ENCODE measurements at places on chromosomes 12 and 14. TPM values are rescaled to one million over a fixed set of nuclear protein-coding genes. Genes with fewer than 3 reads are reported as not detected.

Gene SNW1
- 89.1 TPM for polyA plus RNA-seq

Gene OR6C2
- polyA plus RNA-seq = not detected

Gene GDF3
- polyA plus RNA-seq = not detected

Gene BLOC1S1
- polyA plus RNA-seq = 141 TPM

Gene TAS2R30
- 0.16 TPM for polyA plus RNA-seq

Gene SYNE3
- polyA plus RNA-seq = 2.2 TPM

Gene FOXN4
- 2.4 TPM for polyA plus RNA-seq

Gene CYP27B1
- 0.80 TPM for polyA plus RNA-seq

Gene ISCU
- polyA plus RNA-seq = 109 TPM

Gene PHC1
- polyA plus RNA-seq = 94.2 TPM

Gene FAM181A
- polyA plus RNA-seq = not detected

Gene GPR132
- polyA plus RNA-seq = 0.35 TPM

Gene SPX
- polyA plus RNA-seq = 16.6 TPM

Gene NUAK1
- polyA plus RNA-seq = 11.9 TPM

Gene HOXC10
- 58.4 TPM for polyA plus RNA-seq

Gene SOAT2
- polyA plus RNA-seq = 2.7 TPM

Gene NTS
- 6.7 TPM for polyA plus RNA-seq

Gene CFAP251
- 16.1 TPM for polyA plus RNA-seq

Gene FLVCR2
- 10.3 TPM for polyA plus RNA-seq

Gene IAPP
- not detected for polyA plus RNA-seq

Gene RERG
- 34.6 TPM for polyA plus RNA-seq

Gene ETFBKMT
- polyA plus RNA-seq = 4.4 TPM

Gene KIF26A
- polyA plus RNA-seq = 12.6 TPM

Gene LBHD2
- not detected for polyA plus RNA-seq

Gene LRRK2
- polyA plus RNA-seq = 30.3 TPM

Gene CLEC6A
- 0.07 TPM for polyA plus RNA-seq

Gene TMEM229B
- polyA plus RNA-seq = 2.9 TPM

Gene APOF
- polyA plus RNA-seq = 0.11 TPM

Gene LPAR5
- 1.5 TPM for polyA plus RNA-seq

Gene CD69
- 1.6 TPM for polyA plus RNA-seq

Gene SMCO2
- polyA plus RNA-seq = 0.50 TPM

Gene SYT1
- polyA plus RNA-seq = 19.0 TPM

Gene ACSM4
- polyA plus RNA-seq = not detected

Gene DPY19L2
- 87.0 TPM for polyA plus RNA-seq

Gene CLEC2A
- not detected for polyA plus RNA-seq

Gene DYRK2
- polyA plus RNA-seq = 29.7 TPM

Gene MAP1LC3B2
- polyA plus RNA-seq = 11.5 TPM

Gene TAS2R42
- polyA plus RNA-seq = 0.33 TPM

Gene FKBP11
- polyA plus RNA-seq = 18.3 TPM

Gene ARHGAP9
- 3.3 TPM for polyA plus RNA-seq

Gene ANO2
- 5.2 TPM for polyA plus RNA-seq

Gene ANKS1B
- polyA plus RNA-seq = 5.4 TPM

Gene GLIPR1L1
- polyA plus RNA-seq = 0.35 TPM
